ENCODE measurements at places on chromosomes 7 and 10. TPM values are rescaled to one million over a fixed set of nuclear protein-coding genes. Genes with fewer than 3 reads are reported as not detected.

- peaks cover 45% of the 10 kb centered on the region for H3K36me3 ChIP-seq
- peaks cover 29% of the 10 kb centered on the region for H3K27me3 ChIP-seq
- H3K4me3 ChIP-seq = peak within 1 kb of the TSS; percentile 78
- peak within 1 kb of the TSS; percentile 95 for H3K27ac ChIP-seq
- H3K4me1 ChIP-seq = peaks cover 56% of the 10 kb centered on the region
- DNase-seq = no peak
These were observed at the start of gene UFSP1 for GRCh38 chr7:100888988-100889750. Gene UFSP1, minus strand, starts transcription at chr7:100889715. Its CDS starts 444 bp downstream, at chr7:100889271.

DNA sequence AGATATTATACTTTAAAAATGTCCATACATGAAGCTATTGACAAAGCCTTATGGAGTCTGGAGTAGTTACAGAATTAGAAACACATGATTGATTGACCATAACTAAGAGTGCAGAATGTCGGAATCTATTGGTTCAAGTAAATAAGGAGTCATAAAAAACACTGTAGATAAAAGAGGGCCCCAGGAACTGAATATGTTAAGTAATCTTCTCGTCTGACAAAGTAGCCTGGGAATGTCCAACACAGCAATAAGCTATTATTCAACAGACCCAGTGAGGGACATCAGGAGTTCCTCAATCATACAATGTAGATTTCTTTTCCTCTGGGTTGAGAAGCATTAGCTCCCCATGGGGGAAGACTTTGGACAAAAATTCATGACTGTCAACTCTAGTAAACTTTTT lies 782.0 kb downstream of the SUGCT start:
- DNase-seq = no peak
- no peak overlapping the region for H3K27ac ChIP-seq
- no peaks in the 10 kb centered on the region for H3K27me3 ChIP-seq
- H3K36me3 ChIP-seq = no peaks in the 10 kb centered on the region
- H3K4me3 ChIP-seq = no peak overlapping the region

GRCh38 chr7:156773966-156774365 lies 119.0 kb downstream of the LMBR1 start:
- no peak for DNase-seq
- no peak overlapping the region for H3K4me3 ChIP-seq
- peaks cover 56% of the 10 kb centered on the region for H3K4me1 ChIP-seq
- no peak overlapping the region for H3K27ac ChIP-seq
- H3K27me3 ChIP-seq = no peaks in the 10 kb centered on the region

DNA sequence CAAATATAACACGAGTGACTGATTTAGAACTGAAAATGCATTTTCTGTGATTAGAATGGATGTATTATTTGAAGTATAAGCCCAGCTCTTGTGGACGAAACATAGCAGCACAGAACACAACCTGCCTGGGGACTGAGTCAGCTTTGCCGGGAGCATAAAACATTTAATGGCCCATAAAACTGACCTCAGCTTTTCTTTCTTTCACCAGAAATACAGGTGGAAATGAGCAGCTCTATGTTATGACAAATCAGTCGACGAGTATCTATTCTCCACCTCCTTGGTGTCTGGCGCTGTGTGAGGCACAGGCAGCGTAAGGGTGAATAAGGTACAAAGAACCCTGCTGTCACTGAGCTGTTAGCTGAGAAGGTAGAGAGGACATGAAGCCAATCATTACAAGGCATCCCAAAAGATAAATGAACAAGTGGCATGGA lies 471.6 kb upstream of the AKR1E2 start:
- peaks cover 13% of the 10 kb centered on the region for H3K4me1 ChIP-seq
- no peaks in the 10 kb centered on the region for H3K27me3 ChIP-seq
- no peak overlapping the region for H3K27ac ChIP-seq
- DNase-seq = no peak
- no peaks in the 10 kb centered on the region for H3K36me3 ChIP-seq

- H3K4me3 ChIP-seq = no peak overlapping the region
- H3K4me1 ChIP-seq = no peaks in the 10 kb centered on the region
- H3K27ac ChIP-seq = no peak overlapping the region
- H3K36me3 ChIP-seq = no peaks in the 10 kb centered on the region
These were observed 180.6 kb downstream of the ABCA13 start for GRCh38 chr7:48351900-48352299.

GRCh38 chr10:76317078-76317477 lies 885.7 kb downstream of the LRMDA start:
- no peaks in the 10 kb centered on the region for H3K36me3 ChIP-seq
- DNase-seq = no peak
- H3K27me3 ChIP-seq = no peaks in the 10 kb centered on the region
- no peaks in the 10 kb centered on the region for H3K4me1 ChIP-seq
- H3K27ac ChIP-seq = no peak overlapping the region
- no peak overlapping the region for H3K4me3 ChIP-seq

DNA sequence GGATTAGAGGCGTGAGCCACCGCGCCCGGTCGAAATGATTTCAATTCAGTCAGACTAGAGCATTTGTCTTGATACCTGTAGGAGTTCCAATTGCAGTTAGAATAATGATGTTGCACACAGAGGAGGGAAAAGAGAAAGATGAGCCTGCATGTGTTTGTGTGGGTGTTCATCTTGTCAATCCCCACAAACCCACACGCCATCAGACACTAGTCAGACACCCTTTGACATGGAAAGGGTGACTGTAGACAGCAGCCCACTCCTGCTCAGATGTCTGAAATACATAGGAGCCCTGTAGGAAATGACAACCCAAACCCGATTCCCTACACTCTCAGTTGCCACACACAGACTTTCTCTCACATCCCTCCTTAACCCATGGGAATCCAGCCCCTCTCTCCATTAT lies 92.0 kb downstream of the ABLIM1 start:
- no peak overlapping the region for H3K4me3 ChIP-seq
- no peaks in the 10 kb centered on the region for H3K4me1 ChIP-seq
- H3K27me3 ChIP-seq = no peaks in the 10 kb centered on the region

- DNase-seq = no peak
- H3K27ac ChIP-seq = no peak overlapping the region
- peaks cover 25% of the 10 kb centered on the region for H3K36me3 ChIP-seq
- no peak overlapping the region for H3K4me3 ChIP-seq
- peaks cover 40% of the 10 kb centered on the region for H3K4me1 ChIP-seq
These were observed 41.5 kb downstream of the SMURF1 start for GRCh38 chr7:99102361-99102760.

- peaks cover 36% of the 10 kb centered on the region for H3K36me3 ChIP-seq
- no peak for DNase-seq
- no peak overlapping the region for H3K27ac ChIP-seq
- H3K4me3 ChIP-seq = no peak overlapping the region
These were observed 21.6 kb downstream of the PRPF18 start for GRCh38 chr10:13608246-13608853.

- H3K27ac ChIP-seq = no peak overlapping the region
- DNase-seq = no peak
- peaks cover 57% of the 10 kb centered on the region for H3K4me1 ChIP-seq
- H3K36me3 ChIP-seq = peaks cover 19% of the 10 kb centered on the region
- peaks cover 5% of the 10 kb centered on the region for H3K27me3 ChIP-seq
- H3K4me3 ChIP-seq = no peak overlapping the region
These were observed 1.8 kb upstream of the CAMK2G start for GRCh38 chr10:73876157-73876556.

- H3K27me3 ChIP-seq = peaks cover 52% of the 10 kb centered on the region
- no peak overlapping the region for H3K27ac ChIP-seq
- no peak for DNase-seq
- H3K4me3 ChIP-seq = no peak overlapping the region
- H3K36me3 ChIP-seq = no peaks in the 10 kb centered on the region
These were observed 1.4 kb upstream of the PODXL start for GRCh38 chr7:131557652-131558385.

The SPDYE5 gene
- not detected for total RNA-seq

The DLX6 gene
- not detected for total RNA-seq

The BEND7 gene
- total RNA-seq = not detected

Data from activated CD4-positive, alpha-beta memory T cell treated with anti-CD3 and anti-CD28 coated beads, Interleukin-2, amount 10 ng/mL, durations not matched to agents 7 days and 5 days (primary cell).